ENCODE measurements at places on chromosomes 1 and 21.

DNA sequence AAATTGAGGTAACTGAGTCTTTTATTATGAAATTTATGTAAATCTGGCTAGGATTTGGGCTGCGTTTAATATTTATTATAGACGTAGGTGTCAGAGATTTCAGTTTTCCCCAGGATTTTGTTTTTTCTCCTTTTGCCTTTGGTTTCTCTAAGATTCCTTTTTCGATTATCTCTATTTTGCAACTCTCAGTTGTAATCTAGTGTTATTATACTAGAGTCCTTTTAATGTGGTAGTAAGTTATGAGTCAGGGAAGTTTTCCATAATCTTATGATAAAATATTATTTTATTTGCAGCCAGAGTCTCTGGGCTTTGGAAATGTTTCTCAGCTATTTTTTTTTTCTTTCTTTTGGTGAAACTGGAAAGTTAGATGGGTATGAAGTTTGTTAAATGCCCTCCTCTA is 1043.8 kb downstream of the PLA2G4A start:
- DNase-seq: no peak

DNA sequence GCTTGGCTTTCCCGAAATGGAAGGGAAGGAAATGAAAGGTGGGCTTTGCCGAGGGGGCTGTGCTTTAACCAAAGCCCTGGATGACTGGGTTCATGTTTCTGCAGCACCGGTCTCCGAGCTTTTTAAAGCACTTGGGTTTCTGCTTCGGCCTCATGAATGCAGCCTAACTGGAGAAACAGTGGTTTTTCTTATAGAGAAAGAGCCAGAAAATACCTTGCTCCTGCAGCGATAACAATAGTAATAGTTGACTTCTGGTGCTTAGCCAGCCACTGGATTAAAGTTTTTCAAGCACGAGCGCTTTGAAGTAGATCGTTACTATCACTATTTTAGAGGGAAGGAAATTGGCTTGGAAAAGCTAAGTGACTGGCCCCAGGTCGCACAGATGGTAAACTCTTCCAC is 500 bp upstream of the DOCK7 start:
- no peak for DNase-seq

GRCh38 chr1:156122086-156122485 is 7.6 kb downstream of the LMNA start:
- no peak for DNase-seq

- no peak for DNase-seq
Measured at GRCh38 chr1:119712342-119713038, 756 bp downstream of the PHGDH start.

- DNase-seq: no peak
Measured at GRCh38 chr1:109441069-109441468, 14.8 kb upstream of the PSMA5 start.

DNA sequence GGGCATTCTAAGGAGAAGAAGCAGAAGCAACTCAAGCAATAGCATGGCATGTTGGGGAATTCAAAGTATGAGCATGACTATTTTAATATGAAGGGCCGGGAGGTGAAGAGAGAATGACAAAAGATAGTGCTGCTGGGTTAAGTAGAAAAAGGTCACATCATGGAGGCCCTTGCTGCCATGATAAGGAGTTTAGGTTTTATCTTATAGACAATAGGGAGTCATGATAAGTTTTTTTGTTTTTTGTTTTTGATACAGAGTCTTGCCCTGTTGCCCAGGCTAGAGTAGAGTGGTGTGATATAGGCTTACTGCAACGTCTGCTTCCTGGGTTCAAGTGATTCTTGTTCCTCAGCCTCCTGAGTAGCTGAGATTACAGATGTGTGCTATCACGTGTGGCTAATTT is 3.1 kb downstream of the BNIPL start:
- DNase-seq: no peak

DNA sequence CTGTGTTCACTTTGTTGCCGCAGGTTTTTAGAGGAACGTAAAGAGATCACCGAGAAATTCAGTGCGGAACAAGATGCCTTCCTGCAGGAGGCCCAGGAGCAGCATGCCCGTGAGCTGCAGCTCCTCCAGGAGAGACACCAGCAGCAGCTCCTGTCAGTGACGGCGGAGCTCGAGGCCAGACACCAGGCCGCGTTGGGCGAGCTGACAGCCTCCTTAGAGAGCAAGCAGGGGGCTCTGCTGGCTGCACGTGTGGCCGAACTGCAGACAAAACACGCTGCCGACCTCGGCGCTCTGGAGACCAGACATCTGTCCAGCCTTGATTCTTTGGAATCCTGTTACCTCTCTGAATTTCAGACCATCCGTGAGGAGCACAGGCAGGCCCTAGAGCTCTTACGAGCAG is 42.6 kb downstream of the PCNT start:
- DNase-seq: no peak

- DNase-seq: no peak
Measured at GRCh38 chr1:221772117-221772516, 30.2 kb upstream of the DUSP10 start.

All from stimulated activated CD4-positive, alpha-beta T cell treated with anti-CD3 and anti-CD28 coated beads, Interleukin-15, amount 100 ng/mL, for 1 hour (primary cell).